CD4-positive, alpha-beta T cell treated with Interleukin-15 for 4 hours (primary cell): ENCODE measurements at places on chromosomes 7 and 10.

DNA sequence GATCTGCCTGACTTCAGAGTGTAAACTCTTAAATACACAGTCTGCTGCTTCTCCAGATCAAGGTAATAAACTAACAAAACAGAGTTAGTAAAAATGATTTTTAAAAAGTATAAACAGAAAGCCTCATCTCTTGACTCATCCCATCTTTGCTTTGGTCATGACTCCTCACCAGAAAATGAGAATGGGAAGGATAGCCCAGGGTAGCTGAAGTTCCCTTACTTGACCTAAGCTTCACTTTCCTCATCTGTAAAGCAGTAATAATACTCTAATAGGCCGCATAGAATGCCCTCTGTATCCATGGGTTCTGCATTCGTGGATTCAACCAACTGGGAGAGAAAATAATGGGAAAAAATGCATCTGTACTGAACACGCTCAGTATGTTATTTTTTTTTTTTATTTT, 11.3 kb upstream of the SLC25A28 start:
- DNase-seq = no peak

DNA sequence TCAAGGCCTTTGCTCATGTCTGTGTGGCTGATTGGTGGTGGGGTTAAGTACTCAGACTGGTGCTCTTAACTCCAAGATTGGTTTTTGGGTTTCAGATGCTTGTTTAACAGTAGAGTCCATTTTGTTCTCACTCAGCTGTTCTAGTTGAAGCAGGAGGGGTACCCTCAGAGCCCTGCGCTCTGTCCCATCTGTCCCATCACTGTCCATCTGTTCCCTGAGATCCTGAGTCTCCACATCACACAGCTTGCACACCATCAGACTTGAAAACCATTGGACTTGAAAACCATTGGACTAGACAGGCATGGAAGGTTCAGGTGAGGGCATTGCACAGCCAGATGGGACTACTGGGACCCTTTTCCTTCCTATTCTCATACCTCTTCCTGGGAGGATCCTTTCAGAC, 39.3 kb downstream of the TMEM178B start:
- no peak for DNase-seq

DNA sequence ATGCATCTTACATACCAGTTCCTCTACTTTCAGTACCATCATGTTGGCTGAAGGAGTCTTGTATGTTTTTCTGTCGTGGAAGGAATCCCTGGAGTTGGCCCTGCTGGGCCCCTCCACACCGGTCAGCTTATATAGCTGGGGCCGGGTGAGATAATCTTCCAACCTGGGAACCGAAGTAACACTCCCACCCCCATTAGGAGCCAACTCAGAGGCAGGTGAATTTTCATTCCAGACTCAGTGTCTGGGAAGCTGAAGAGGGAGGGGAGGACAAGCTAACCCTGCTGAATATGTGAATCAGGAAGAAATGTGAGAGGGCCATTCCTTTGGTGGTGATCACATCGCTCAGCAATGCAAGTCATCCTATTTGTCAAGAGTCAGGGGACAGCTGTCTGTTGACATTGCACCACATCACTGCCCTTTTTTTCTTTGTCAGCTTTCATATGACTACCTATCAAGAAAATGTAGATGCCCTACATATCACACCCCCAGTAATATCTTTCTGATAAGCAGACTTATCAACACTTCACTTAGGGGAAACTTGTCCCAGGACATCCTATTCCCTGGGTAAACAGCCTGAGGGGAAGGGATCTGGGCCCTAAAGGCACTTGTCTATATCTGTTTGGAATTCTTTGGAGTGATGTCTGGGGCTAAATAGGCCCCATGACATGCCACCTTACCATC, at the start of gene ANKRD1:
ANKRD1 (minus strand) TSS at position 102 of the 681 bp plus-strand sequence; CDS start at position 42, 60 bp downstream.
- no peak for DNase-seq

DNA sequence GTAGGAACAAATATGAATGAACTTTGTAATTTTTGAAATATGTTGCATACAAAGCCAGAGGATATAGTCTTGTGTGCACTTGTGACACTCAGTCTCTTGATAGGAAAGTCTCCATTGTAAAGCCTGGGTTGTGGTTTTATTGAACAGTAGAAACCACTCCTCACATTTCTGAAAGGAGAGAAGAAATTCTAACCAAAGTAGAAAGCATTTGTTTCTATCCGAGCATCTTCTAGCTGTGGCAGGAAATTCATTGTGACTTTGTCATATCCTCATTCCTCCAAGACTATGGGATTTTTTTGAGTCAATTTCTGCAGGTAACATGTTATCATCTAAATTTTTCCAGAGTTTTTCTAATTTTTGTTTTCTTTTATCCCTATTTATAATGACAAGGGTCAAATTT, 55.5 kb upstream of the NCF1 start:
- DNase-seq = no peak

GRCh38 chr10:69372126-69372980, 44.4 kb downstream of the TACR2 start:
- no peak for DNase-seq

DNA sequence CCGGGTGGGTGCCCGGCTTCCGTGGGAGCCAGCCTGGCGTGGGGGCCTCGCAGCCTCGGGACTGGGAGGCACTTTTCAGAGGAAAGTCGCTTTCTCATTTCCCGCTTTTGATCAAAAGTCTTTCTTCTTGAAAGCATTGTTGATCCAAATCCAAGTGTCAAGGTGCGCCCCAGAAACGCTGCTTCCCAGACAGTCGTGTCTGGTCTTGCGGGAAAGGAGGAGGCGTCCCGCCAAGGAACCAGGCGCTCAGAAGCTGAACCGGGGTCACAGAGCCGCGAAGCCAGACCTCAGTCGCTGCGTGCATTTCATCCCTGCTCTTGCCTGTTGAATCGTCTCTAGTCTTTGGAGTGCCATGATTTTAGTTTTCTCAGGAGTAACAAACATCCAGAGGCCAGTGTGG, 1.1 kb upstream of the BNIP3 start:
- no peak for DNase-seq

- DNase-seq = no peak
Observed at GRCh38 chr10:71797533-71798307, 24.4 kb upstream of the VSIR start.
